ENCODE measurements at places on chromosomes 3 and 15.

GRCh38 chr15:55681631-55682030 is 61.3 kb downstream of the PRTG start:
- no peak for DNase-seq

DNA sequence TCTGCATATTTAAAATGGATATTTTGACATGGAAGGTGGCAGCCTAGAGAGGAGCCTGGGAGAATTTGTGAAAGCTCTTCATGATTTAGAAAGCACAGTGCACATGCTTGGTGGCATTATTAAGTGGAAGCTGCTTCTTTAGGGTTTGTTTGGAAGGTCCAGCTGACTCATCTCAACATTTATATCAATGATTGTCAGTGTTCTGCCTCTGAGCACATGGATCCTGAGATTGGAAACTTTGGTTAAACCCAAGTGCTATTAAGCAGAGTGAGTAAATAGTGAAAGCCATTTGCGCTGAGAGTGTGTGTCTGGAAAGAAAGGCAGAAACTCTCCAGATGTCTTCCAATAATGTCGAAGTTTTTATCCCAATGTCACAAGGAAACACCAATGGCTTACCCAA is 7.4 kb downstream of the NOX5 start:
- DNase-seq = peak; percentile 34

GRCh38 chr3:9352917-9353752 is 9.7 kb upstream of the THUMPD3 start:
- no peak for DNase-seq

- DNase-seq = no peak
These were observed 2.5 kb downstream of the RORA start for GRCh38 chr15:61226361-61227256.
